ENCODE measurements at places on chromosomes 3 and 15.

DNA sequence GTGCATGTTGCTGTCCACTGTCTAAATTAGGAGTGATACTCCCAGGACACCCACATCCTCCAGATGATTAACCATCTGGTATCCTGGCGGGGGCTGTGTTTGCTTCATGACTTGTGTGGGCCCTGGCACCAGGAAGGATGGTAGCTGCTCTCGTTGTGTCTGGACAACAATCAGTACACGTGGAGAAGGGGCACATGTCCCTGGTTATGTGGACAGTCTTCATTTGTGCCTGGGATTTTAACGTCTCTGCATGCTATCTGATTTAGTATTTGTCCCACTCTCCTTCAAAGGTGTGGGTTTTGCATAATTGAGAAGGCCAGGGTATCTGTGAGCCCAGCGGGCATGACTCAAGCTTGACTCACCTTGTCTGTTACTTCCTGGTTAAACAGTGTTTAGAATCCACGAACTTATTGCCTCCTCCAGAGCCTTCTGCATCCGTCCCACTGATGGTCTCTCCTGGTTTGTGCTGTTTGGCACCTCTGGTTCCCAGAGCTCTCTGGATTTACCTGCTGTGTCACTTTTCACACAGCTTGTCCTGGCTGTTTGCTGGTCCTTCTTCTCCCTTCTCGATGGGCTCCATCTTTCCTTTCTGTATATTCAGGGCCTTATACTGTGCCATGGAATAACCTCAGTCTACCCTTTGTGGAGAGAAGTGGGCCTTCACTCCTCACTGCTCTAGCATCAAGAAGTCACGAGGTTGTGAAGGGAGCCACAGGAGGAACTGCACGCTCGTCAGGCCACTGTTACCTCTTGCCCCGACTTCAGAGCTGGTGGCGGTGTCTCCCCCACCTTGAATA lies 32.5 kb downstream of the ARNT2 start:
- DNase-seq: peak; percentile 27

DNA sequence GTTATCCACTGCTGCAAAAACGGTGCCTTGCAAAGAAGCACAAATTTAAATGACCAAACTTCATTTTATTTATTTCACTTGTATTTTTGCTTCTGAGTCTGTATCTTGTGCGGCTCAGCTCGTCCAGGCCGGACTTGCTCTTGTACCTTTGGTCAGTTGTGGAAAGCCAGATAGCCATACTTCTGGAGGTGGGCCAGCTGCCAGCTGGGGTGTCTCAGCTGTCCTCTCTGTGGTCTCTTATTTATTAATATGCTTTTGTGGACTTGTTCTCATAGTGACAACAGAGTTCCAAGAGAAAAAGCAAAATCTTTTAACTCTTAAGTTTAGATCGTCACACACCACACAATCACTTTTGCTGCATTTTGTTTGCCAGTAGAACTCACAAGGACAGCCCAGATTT lies 87.7 kb downstream of the IL1RAP start:
- DNase-seq: no peak

- no peak for DNase-seq
These were observed 98.1 kb upstream of the TGFBR2 start for GRCh38 chr3:30508339-30508738.

DNA sequence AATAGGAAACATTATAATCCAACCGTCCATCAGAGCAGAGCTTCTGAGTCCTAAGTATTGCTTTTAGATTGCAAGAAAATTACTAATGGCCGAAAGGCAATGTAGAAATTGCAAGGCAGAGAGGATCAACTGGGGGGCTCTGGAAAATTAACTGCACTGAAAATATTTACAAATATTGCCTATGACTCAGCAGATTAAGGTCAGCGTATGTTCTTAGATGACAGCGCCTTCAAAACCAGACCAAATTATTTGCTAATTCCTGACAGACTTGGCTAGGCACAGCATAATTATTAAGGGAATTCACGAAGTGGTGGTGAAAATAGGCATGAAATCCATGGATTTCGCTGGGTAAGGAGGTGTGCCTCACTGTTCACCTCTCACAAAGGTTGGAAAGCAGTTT lies 947.7 kb downstream of the TUSC7 start:
- no peak for DNase-seq

GRCh38 chr3:100463002-100463401 lies 29.4 kb upstream of the TMEM45A start:
- DNase-seq: peak; percentile 77

DNA sequence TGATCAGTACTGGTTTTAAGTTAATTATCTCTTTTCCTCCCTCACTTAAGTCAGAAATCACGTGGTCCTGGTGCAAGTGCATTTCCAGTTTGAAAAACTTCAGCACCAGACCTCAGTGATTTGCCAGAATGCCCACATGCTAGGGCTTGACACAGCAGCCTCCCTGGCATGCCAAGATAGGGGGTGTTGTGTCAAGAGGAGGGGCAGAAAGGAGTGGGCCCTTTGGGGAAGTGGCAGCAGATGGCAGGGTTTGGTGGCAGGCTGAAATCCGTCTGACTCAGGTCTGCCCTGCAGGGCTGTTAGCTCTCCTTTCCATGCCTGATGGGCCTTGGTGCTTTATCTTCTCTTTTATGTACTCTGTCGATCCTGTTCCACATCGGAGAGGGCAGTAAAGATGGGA lies 23.4 kb downstream of the PXK start:
- DNase-seq: no peak

GRCh38 chr3:11803977-11804892 lies 42.5 kb downstream of the TAMM41 start:
- peak; percentile 73 for DNase-seq

DNA sequence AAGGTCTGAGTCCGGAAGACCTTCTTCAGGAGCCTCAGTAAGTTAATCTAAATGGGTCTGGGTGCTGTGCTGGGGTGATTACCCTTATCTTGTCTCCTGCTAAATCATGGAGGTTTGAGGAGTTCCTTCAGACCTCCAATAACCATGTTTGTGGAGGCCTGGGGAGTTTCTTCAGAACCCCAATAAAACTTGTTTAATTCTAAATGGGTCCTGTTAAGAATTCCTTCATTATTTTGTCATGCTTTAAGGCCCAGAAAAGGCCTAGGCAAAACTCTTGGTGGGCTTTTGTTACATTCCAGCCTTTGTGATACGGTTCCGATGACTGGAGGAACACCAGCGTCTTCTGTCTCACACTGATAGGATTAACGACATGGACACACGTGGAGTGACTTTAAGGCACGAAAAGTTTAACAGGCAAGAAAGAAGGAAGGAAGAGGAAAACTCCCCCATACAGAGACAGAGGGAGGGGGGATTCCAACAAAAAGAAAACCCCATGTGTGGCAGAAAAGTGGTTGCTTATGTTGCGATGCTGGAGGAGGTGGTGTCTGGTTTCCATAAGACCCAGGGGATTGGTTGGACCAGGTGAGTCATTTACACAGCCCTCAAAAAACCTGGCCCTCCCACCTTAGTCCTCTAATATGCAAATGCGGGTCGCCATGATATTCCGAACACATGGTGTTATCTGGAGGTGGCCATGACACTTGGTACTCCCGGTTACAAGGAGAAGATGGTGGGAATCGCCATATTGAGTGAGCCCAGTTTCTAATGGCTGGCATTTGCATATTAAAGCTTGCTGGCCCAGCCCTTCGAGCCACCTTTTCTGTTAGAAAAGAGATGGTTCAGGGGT lies 72.6 kb upstream of the MFGE8 start:
- no peak for DNase-seq

DNA sequence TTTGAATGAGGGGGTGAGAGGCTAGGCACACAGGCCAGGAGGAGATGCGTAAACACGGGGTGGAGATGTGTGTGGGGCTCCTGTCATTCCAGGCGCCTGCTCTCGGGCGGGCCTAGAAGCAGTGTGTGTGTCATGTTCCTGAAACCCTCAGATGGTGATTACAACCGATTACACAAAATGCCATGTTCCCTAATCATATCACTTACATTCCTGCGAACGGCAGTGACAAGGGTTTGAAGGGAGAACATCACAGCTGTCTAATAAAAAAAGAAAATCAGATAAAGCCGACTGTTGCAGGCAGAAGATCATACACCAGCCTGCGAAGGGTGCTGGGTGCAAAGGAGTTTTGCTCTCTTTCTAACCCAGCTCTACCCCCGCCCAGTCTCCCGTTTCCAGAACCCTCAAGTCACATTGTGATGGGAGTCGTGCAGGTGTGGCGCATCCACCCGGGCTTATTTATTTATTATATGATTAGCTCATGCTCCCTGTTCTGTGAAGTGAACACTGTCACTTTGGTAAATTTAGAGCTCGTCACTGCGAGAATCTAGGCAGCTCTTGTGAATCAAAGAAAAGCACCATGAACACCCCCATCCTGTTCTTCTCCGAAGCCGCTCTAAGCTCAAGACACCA lies 140.3 kb downstream of the NR2F2 start:
- no peak for DNase-seq

- DNase-seq: no peak
These were observed 36.6 kb downstream of the ATP2B2 start for GRCh38 chr3:10468613-10469354.

DNA sequence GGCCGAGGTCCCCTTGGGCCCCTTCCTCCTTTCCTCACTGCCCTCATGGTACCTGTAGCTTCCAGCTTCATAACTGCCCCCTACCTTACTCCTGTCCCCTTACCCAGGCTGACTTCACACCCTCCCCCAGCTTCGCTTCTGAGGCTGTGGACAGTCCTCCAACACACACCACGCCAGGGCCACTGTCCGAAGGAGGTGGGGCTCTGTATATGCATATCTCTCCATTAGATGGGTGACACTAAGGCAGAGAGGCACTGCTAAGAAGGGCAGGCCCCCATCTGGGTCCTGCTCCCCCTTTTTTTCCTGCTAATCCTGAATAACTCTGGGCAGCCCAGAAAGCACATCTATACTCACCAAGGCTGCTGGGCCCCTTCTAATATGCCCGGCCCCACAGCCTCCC lies 1.0 kb upstream of the COL7A1 start:
- no peak for DNase-seq

DNA sequence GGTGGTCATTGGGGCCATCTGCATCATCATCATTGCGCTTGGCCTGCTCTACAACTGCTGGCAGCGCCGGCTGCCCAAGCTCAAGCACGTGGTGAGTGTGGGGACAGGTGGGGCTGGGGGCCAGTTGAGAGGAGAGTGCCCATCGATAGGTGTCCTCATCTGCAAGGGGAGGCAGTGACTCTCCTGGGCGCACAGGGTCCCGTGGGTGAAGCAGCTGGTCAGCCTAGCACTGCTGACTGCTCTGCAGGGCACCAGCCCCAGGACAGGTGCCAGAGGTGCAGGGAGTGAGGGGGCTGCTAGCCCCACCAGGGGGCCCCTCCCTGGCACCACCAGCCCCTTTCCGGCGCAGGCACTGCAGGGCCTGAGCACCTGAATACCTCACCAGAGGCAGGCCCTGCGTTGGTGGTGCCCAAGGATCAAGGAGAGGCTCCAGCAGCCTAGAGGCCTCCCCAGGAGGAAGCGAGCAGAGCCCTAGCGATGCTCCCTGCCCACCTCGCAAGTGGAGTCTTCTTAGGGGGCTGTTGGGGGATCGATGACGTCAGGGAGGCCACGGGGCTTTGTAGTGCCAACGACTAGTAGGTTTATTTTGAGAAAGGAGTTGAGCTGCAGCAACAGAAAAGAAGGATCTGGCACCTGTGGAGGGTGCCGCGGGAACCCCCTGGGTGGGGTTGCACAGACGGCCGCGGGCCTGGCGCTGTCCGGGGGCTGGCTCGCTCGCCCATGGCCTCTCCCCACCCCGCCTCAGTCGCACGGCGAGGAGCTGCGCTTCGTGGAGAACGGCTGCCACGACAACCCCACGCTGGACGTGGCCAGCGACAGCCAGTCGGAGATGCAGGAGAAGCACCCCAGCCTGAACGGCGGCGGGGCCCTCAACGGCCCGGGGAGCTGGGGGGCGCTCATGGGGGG lies 976 bp upstream of the ABTB1 start:
- no peak for DNase-seq

- DNase-seq: no peak
These were observed 72.0 kb downstream of the TPRA1 start for GRCh38 chr3:127518456-127519081.

GRCh38 chr3:49912881-49913281 lies 9.2 kb upstream of the MST1R start:
- no peak for DNase-seq

GRCh38 chr3:188507244-188507720 lies 353.3 kb downstream of the LPP start:
- DNase-seq: peak; percentile 95

DNA sequence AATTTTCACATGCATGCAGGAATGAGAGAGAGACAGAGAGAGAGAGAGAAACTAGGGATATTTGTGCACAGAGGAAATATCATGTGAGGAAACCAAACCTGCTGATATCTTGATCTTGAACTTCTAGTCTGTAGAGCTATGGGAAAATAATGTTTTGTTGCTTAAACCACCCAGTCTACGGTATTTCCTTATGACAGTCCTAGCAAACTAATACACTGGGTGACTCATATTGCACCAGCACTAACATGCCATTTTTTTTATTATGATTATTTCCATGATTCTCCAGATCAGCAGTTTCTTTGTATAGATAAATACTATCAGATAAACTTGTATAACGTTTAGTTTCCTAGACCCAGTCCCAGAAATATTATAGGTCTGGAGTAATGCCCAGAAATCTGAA lies 1259.0 kb downstream of the ZPLD1 start:
- no peak for DNase-seq

DNA sequence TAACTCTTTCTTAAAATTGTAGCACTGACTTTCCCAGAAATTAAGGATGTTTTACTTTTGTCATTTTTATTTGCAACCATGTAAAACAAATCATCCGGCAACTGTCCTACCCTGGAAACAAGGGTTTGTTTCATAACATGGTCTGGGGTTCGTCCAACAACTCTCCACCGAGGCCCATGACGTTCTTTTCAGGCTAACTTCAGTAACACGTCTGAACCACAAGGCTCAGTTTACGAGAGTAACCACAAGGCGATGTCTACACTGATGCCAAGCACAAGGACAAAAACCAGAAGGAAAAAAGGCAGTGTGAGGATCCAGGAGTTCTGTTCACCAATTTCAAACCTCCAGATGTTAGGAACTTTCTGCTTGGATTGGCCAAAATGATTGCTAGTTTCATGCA lies 546.1 kb downstream of the NTRK3 start:
- DNase-seq: peak; percentile 72

- DNase-seq: no peak
These were observed 66.8 kb upstream of the HACD2 start for GRCh38 chr3:123651449-123652341.
